Natural killer cell treated with Interleukin-12 subunit alpha and Interleukin-12 subunit beta and Interleukin-15 and Interleukin-18, amount 100 ng/mL, for 72 hours (primary cell): ENCODE measurements at places on chromosomes 7 and 10. TPM values are rescaled to one million over a fixed set of nuclear protein-coding genes. Genes with fewer than 3 reads are reported as not detected.

DNA sequence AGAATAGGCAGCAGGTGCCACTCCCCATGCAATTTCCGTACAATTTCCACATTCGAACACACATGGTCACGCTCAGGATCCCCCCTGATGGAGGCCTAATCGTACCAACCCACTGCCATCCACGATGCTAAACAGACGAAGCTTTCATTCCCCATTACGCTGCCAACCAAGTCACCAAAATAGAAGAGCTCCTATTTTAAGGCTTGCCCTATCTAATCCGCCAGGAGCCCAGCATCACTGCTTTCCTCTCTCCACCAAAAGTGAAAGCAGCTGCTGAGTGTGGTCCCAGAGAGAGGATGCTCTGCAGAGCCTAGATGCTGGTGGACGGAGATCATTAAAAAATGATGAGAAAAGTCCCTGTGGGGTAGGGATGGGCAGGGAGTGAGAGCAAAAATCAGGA lies 43.3 kb downstream of the HSPA12A start:
- H3K4me3 ChIP-seq: no peak overlapping the region
- H3K4me1 ChIP-seq: no peaks in the 10 kb centered on the region
- no peak overlapping the region for H3K27ac ChIP-seq
- no peaks in the 10 kb centered on the region for H3K36me3 ChIP-seq
- peaks cover 17% of the 10 kb centered on the region for H3K27me3 ChIP-seq
- no peak for DNase-seq

- no peak overlapping the region for H3K4me3 ChIP-seq
- no peaks in the 10 kb centered on the region for H3K27me3 ChIP-seq
- no peak for DNase-seq
- peaks cover 12% of the 10 kb centered on the region for H3K4me1 ChIP-seq
- peaks cover 8% of the 10 kb centered on the region for H3K36me3 ChIP-seq
These were observed 34.3 kb upstream of the PHF14 start for GRCh38 chr7:10939237-10939910.

DNA sequence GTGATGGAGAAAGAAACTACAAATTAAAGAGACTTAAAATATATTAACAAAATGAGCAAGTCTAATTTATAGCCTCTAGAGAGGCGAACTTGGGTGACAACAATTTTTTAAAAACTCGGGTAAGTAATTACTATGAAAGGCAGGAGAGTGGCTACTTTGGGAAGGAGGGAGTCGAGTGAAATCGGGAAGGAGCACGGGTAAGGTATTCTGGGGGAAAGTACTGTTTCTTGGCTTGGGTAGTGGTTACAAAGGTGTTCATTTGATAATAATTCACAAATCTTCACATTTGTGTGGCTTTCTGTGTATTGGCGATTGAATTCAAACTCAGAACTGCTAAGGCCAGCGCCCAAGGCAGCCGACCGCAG lies 32.9 kb upstream of the GRID1 start:
- H3K4me3 ChIP-seq: peak overlapping the region; percentile 57
- H3K27ac ChIP-seq: peak overlapping the region; percentile 48
- no peak for DNase-seq
- peaks cover 9% of the 10 kb centered on the region for H3K4me1 ChIP-seq
- H3K36me3 ChIP-seq: no peaks in the 10 kb centered on the region
- H3K27me3 ChIP-seq: peaks cover 7% of the 10 kb centered on the region

GRCh38 chr10:95513941-95514392 lies 47.2 kb downstream of the SORBS1 start:
- H3K4me3 ChIP-seq: no peak overlapping the region
- peaks cover 5% of the 10 kb centered on the region for H3K27me3 ChIP-seq
- no peaks in the 10 kb centered on the region for H3K36me3 ChIP-seq
- no peaks in the 10 kb centered on the region for H3K4me1 ChIP-seq

GRCh38 chr7:121953601-121954000 lies 80.6 kb downstream of the PTPRZ1 start:
- H3K4me1 ChIP-seq: no peaks in the 10 kb centered on the region
- H3K4me3 ChIP-seq: no peak overlapping the region
- no peak for DNase-seq
- H3K27ac ChIP-seq: no peak overlapping the region
- no peaks in the 10 kb centered on the region for H3K36me3 ChIP-seq
- H3K27me3 ChIP-seq: no peaks in the 10 kb centered on the region

DNA sequence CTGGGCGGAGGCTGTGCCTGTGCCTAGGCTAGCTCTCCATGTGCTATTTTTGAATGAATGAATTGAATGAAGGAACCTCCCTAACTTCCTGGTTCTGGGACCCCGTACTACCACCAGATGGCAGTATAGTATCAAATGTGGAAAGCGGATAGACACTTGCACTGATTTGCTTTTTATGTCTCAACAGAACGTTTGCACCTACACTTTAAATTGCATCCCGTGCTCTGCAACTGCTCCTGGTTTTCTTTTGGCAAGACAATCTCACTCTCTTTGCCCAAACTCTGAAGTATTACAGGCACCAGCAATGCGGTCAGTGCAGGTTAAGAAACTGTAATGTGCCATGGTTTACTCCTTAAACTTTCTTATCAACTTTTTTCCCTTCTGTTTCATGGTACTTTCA lies 6.5 kb downstream of the FZD8 start:
- H3K4me1 ChIP-seq: peaks cover 6% of the 10 kb centered on the region
- peak; percentile 69 for DNase-seq

DNA sequence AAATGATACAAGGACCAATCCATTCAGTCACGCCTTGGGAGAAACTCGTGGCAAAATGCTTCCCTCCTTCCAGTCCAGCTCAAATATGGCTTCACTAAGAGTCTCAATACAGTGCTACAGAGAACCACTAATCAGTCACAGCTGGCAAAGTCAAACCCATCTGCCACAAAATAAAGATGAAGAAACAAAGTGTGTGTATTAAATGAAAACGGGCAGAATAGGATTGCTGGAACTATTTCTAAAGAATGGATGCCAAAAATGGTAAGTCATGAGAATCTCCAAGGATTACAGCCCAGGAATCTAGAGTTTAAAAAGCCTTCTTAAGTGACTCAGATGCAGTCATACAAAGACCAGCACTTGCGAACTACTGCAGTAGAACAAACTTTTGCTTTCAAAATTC lies 61.9 kb downstream of the CACUL1 start:
- H3K4me3 ChIP-seq: no peak overlapping the region
- H3K27ac ChIP-seq: no peak overlapping the region
- no peak for DNase-seq
- H3K27me3 ChIP-seq: no peaks in the 10 kb centered on the region
- peaks cover 5% of the 10 kb centered on the region for H3K4me1 ChIP-seq
- peaks cover 6% of the 10 kb centered on the region for H3K36me3 ChIP-seq

GRCh38 chr10:86553213-86553612 lies 31.6 kb upstream of the WAPL start:
- no peaks in the 10 kb centered on the region for H3K36me3 ChIP-seq
- no peak overlapping the region for H3K4me3 ChIP-seq
- no peak overlapping the region for H3K27ac ChIP-seq

DNA sequence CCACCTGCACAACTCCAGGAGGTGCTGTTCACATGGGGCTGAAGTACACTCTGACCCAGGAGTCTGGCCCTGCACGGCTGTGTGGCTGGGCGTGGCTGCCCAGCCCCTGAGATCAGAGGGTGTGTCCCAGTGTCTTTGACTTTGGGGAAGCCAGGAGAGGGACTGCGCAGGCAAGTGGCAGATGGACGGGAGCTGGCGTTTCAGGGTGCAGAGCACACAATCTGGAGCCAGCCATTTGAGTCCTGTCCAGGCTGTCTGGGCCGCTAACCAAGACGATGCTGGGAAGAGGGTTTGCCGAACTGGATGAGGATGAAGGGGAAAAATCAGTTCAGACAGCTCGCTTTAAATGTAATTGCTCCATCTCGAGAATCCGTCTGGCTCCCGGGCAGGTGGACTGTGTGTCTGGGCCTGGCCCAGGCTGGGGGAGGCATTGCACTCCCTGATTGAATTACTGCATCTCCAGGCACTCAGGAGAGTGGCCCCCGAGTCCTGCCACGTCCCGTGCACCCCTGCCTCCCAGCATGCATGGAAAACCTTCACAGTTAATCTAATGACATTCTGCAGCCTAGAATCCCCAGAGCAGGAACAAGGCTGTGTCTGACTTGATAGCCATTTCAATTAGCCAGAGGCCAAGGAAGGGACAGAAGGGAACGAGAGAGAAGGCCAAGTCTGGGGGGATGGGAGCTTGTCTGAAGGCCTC lies 120.8 kb upstream of the NANOS1 start:
- peaks cover 29% of the 10 kb centered on the region for H3K27me3 ChIP-seq
- DNase-seq: no peak
- H3K36me3 ChIP-seq: no peaks in the 10 kb centered on the region
- H3K4me3 ChIP-seq: no peak overlapping the region

- DNase-seq: no peak
- no peak overlapping the region for H3K4me3 ChIP-seq
- no peak overlapping the region for H3K27ac ChIP-seq
- no peaks in the 10 kb centered on the region for H3K36me3 ChIP-seq
- no peaks in the 10 kb centered on the region for H3K4me1 ChIP-seq
- peaks cover 8% of the 10 kb centered on the region for H3K27me3 ChIP-seq
These were observed 133.5 kb upstream of the EEPD1 start for GRCh38 chr7:36019538-36019937.

GRCh38 chr10:26022831-26023230 lies 88.8 kb downstream of the MYO3A start:
- H3K4me3 ChIP-seq: no peak overlapping the region
- H3K4me1 ChIP-seq: no peaks in the 10 kb centered on the region
- no peaks in the 10 kb centered on the region for H3K36me3 ChIP-seq
- H3K27me3 ChIP-seq: no peaks in the 10 kb centered on the region
- H3K27ac ChIP-seq: no peak overlapping the region
- DNase-seq: no peak

DNA sequence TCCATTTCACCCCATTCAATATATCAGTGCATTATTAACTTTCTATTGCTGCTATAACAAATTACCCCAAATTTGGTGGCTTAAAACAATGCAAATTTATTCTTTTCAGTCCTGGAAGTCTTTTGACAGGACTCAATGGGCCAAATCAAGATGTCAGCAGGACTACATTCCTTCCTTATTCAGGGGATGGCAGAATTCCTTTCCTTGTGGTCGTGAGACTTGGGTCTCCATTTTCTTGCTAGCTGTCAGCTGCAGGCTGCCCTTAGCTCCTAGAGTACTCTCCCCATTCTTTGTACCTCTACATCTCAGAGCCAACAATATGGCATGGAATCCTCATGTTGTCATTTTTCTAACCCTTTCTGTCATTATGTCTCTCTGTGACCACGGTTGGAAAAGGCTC lies 310.6 kb downstream of the HDAC9 start:
- H3K4me1 ChIP-seq: no peaks in the 10 kb centered on the region
- H3K27me3 ChIP-seq: no peaks in the 10 kb centered on the region
- DNase-seq: no peak
- no peaks in the 10 kb centered on the region for H3K36me3 ChIP-seq
- no peak overlapping the region for H3K27ac ChIP-seq

- no peak overlapping the region for H3K27ac ChIP-seq
- no peaks in the 10 kb centered on the region for H3K4me1 ChIP-seq
- peaks cover 16% of the 10 kb centered on the region for H3K27me3 ChIP-seq
- DNase-seq: no peak
These were observed 333.9 kb downstream of the ADRA2A start for GRCh38 chr10:111410740-111411139.

- peak overlapping the region; percentile 7 for H3K4me3 ChIP-seq
- H3K4me1 ChIP-seq: peaks cover 22% of the 10 kb centered on the region
- no peak overlapping the region for H3K27ac ChIP-seq
These were observed 23.2 kb upstream of the CFAP46 start for GRCh38 chr10:132965411-132966057.

DNA sequence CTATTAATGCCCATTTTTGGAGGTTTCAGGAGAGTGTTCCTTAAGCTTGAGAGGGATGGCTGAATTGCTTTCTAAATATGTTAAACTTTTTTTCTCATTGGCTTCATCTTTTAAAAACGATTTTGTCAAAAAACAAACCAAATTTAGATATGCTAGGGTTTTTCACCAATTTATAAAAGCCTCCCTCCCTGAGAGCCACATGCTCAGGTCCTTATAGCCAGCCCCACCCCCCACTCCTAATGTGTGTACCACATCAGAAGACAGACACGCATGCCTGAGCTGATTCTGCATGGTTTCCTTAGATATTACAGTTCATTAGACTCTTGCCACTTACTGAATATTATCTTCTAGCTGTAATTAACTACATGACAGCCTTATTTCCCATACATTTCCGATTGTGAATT lies 2.0 kb downstream of the CUL1 start:
- H3K4me1 ChIP-seq: peaks cover 67% of the 10 kb centered on the region
- peaks cover 7% of the 10 kb centered on the region for H3K36me3 ChIP-seq
- peak overlapping the region; percentile 97 for H3K4me3 ChIP-seq
- DNase-seq: no peak
- H3K27ac ChIP-seq: peak overlapping the region; percentile 90

DNA sequence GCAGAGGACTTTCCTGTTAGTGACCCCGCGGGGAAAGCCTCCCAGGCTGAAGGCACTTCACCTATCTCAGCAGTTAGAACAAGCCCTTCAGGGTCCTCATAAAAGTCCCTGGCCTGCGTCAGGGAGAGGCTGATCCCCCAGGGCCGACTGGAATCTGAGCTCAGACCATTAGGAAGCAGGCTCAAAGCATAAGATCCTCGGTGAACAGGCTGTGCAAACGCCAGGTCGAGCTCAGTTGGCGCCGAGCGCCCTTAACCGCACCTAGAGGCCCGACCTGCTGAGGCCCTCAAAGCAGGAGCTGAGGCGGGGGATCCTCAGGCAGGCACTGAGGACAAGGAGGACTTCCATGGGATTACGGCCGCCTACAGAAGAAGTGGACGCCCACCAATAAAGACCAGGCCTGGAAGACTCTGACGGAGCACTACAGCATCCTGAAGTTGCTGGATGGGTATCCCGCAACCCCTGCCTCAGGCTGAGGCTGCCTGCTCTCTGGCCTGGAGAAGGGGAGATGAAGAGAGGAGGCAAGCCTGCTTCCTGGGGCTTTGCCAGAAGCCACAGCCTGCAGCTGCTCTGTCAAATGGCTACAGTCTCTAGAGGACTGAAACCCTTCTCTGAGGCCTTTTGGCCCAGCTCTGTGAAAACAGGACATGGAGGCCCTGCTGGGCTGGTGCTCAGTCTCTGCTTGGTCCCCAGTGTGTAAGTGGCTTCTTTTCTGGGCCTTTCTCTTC lies 29.9 kb downstream of the LIPJ start:
- H3K4me3 ChIP-seq: no peak overlapping the region
- no peaks in the 10 kb centered on the region for H3K4me1 ChIP-seq
- H3K36me3 ChIP-seq: no peaks in the 10 kb centered on the region
- peaks cover 12% of the 10 kb centered on the region for H3K27me3 ChIP-seq
- H3K27ac ChIP-seq: no peak overlapping the region

- DNase-seq: no peak
- no peaks in the 10 kb centered on the region for H3K4me1 ChIP-seq
- no peaks in the 10 kb centered on the region for H3K36me3 ChIP-seq
- H3K27me3 ChIP-seq: no peaks in the 10 kb centered on the region
These were observed 104.5 kb upstream of the PCLO start for GRCh38 chr7:83267141-83267631.

CBX3 gene
- 184 TPM for total RNA-seq

DMTF1 gene
- 144 TPM for total RNA-seq

GDF2 gene
- total RNA-seq: not detected

KEL gene
- total RNA-seq: not detected

PRPS1L1 gene
- total RNA-seq: not detected

SRRM3 gene
- not detected for total RNA-seq

CALCR gene
- not detected for total RNA-seq
